Smooth muscle cell of the brain vasculature (primary cell): ENCODE measurements at places on chromosomes 11 and 22.

DNA sequence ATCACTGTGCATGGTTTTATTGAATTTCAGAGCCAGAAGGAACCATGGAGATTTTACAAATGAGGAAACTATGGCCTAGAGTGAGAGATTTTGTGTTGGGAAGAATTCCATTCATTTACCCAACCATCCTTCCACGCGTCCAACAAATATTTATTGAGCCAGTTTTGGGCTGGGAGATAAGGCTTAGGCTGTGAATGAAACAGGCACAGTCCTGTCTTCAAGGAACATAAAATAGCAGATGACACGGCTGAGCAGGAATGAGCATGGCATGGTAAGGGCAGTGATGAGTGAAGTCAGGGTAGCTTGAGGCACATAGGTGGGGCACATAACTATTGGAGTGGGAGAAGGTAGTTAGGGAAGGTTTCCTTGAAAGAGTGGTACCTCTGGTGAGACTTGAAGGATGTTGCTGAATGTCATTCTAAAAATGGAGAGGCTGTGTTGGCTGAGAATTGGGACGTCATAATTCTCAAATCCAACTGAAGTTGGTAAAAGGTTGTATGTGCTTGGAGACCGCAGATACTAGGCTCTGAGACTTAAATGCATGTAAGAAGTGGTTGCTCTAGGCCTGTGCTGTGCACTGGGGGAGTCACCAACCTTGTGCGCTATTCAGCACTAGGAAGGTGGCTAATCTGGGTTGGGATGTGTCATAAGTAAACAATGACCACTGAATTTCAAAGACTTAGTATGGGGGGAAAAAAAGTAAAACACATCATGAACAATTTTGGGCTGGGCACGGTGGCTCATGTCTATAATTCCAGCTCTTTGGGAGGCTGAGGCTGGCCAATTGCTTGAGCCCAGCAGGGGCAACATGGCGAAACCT lies 51.9 kb downstream of the TEAD1 start:
- DNase-seq: no peak

DNA sequence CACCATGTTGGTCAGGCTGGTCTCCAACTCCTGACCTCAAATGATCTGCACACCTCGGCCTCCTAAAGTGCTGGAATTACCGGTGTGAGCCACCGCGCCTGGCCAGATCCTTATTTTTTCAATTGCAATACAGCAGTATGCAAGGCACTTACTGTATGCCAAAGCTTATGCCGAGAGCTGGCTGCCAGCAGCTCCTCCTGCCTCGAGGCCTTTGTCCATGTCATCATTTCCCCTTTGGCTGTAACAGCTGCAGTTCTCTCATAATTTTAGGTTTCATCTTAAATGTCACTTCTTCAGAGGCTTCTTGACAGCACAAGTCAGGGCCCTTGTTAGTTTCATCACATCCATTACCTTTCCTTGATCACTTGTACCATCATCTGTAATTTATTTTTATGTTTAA lies 1.5 kb upstream of the SREBF2 start:
- no peak for DNase-seq

DNA sequence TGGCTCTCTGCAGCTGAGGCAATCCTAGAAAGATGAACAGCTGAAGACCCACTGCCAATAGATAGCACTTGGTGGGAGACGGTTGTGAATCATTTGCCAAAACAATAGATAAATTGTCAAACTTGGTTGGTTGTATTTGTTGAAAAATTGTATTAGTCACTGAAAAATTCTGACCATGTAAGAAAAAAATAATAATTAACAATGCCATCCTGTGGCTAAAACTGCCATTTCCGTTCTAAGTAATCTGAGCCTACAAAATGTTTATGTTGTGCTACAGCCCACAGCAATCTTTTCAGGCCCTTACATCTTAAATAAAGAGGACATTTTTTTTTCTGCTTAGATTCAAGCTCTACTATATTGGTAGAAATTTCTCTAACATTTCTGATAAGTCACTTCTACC lies 103.2 kb upstream of the ANO3 start:
- DNase-seq: no peak

- no peak for DNase-seq
These were observed 53.6 kb upstream of the GRK3 start for GRCh38 chr22:25510876-25511275.

DNA sequence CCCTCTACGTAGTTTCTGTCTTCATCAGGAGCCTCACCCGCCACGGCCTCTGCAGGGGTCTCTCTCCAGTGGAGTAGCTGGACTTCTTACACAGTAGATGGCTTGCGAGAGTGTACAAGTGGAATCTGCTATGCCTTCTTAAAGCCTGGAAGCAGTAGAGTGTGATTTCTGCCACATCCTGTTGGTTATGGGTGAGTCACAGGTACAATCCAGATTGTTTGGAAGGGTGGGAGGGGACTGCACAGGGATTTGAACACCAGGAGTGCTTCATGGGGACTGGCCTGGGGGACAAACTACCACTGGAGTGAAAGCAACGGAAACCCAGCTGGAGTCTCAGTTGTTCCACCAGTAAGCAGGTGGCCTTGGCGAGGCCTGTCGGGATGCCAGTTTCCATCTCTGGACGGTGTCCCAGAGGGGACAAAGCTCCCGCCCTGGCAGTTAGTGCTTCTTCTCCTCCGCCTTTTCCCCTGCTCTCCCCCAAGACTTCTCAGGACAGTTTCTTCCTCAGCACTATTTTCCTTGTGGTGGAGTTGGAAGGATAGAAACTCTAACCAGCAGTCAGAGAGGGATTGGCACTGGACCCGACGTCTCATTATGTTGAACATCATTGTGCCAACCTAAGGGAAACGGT lies 85.0 kb upstream of the RCN1 start:
- DNase-seq: no peak

- DNase-seq: no peak
These were observed 68.2 kb upstream of the CLTCL1 start for GRCh38 chr22:19359554-19360299.

- DNase-seq: no peak
These were observed 7.6 kb upstream of the PGA3 start for GRCh38 chr11:61195719-61196118.

GRCh38 chr22:22479999-22480532 lies 28.5 kb downstream of the ZNF280B start:
- DNase-seq: no peak

- peak; percentile 33 for DNase-seq
These were observed 47.1 kb upstream of the UCP3 start for GRCh38 chr11:74055938-74056337.

DNA sequence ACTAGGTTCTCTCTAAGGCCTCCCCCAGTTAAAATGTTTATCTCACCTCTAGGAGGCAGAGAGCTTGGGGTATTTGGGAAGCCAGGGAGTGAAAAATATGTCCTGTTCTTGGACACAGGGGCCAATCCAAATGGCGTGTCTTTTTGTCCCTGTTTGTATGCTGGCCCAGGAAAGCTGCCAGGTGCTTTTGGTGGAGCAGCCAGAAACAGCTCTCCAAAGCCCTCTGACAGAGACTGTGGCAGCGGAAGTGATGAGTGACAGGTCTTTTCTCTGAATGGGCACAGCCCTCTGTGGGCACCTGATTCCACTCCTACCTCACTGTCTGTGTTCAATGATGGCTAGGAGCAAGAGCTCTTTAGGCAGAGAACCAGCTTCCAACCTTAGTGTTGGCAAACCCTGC lies 106.4 kb upstream of the KIRREL3 start:
- no peak for DNase-seq

DNA sequence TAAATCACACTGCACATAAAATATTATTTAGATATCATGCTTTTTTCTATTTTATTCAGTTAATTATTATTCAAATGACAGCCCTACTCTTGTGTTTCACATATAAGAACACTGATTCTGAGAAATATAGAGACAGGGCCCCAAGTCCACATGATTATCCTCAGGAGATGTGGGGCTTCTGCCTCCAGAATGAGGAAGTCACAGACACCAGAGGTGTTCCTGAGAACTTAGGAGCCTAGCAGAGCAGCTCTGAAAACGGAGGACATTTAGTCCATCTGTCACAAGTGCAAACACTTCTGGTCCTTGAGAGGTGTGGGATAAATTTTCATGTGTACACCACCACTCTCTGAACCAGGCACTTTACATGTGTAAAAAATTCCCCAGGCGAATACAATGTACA lies 26.2 kb downstream of the TRIM66 start:
- no peak for DNase-seq

- DNase-seq: no peak
These were observed 200.3 kb downstream of the MYO18B start for GRCh38 chr22:25942115-25942855.

GRCh38 chr22:22974795-22975580 lies 87.4 kb downstream of the IGLL5 start:
- no peak for DNase-seq

DNA sequence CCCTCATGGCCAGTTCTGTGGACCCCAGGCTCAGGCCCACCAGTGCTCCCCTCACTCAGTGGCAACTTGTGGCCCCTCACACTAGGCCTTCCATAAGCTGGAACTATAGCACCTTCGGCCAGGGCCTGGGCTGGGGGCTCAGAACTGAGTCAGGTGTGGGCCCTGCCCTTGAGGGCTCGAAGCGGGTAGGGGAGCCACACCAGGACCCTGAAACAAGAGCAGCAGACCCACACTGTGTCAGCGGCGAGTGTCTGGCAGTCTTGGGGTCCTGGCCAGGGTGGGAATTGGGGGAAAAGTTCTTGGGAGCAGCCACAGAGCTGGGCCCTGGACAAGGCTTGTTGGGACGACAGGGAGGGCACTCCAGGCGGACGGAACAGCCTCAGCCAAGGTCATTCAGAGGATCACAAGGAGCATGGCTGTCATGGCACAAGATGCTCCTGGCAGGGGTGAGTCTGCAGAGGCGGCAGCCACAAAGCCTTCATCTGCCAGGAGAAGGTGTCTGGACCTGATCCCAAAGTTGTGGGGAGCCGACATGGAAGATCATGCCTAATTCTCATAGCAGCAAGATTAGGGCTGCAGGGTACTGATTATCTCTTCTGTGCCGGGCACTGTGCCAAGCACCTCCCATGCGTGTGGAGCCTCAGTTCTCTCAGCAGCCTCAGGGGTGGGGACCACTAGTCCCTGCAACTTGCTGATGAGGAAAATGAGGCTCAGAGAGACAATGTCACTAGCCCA lies 50.7 kb downstream of the SHISAL1 start:
- DNase-seq: no peak

DNA sequence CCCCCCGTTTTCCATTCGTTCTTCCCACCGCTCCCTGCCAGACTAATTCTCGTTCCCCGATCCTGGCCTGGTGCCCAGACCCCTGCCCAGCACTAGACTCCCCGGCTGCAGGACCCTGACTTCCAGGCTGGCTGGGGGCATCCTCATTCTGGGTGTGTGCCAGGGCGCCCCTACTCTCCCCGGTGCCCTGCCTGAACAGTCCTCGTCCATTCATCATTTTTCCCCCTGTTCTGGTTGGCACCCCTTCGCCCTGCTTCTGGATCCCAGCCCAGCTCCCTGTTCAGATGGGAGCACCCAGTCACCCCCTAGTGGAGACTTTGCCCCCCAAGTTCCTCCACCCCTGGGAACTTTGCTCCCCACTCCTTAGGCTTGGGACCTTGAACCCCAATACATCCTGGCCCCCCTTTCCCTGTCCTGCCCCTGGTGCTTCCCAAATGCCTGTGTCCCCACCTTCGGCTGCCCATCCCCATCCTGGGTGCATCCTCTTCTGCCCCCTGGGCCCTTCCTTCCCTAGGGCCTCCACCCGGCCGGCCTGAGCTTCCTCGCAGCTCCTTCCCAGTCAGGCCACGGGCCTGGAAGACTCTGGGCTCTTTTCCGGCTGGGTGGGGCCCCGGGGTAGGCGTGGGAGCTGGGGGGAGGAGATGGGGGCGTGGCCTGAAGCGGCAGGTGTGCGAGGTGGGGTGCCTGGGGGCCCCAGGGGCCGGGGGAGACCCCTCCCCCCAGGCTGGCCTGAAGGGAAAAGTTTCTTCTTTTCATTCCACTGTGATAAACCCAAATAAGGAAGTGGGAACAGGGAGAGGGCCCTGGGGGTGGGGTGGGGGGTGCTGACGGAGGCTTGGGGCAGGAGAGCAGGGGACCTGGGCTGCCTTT lies 908 bp downstream of the PLCB3 start:
- no peak for DNase-seq

- DNase-seq: peak; percentile 21
These were observed 171.8 kb downstream of the SOX6 start for GRCh38 chr11:16184588-16184987.

GRCh38 chr22:27129266-27129665 lies 471.9 kb downstream of the MIAT start:
- no peak for DNase-seq

DNA sequence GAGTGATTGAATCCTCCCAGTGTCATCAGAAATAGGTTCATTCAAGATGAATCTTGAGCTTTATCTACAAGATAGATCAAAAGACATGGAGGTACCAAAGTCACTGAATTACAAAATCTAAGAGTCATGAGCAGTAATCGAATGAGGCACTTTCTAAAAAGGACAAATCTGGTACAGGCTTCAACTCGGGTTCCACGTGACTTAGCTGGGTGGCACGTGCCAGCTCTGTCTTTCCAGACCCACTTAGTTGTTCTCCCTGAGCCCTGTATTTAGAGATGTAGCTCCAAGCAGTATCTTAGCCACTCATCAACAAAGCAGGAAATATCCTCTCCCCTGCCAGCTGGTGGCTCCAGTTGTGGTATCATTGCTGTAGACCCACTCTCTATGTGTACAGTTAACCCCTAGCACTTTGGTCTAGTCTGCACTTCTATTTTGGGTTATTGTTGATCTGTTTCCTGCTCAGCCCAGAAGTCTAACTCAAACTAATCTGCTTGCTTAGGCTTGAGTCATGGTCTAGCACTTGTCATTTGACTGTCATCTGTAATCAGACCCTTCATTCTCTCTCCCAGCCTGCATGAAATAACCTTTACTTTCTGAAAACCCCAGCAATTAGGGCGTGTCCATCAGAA lies 528.7 kb downstream of the ETS1 start:
- no peak for DNase-seq

GRCh38 chr11:61193596-61193995 lies 9.7 kb upstream of the PGA3 start:
- DNase-seq: no peak

GRCh38 chr11:92269841-92270240 lies 45.2 kb downstream of the FAT3 start:
- no peak for DNase-seq

DNA sequence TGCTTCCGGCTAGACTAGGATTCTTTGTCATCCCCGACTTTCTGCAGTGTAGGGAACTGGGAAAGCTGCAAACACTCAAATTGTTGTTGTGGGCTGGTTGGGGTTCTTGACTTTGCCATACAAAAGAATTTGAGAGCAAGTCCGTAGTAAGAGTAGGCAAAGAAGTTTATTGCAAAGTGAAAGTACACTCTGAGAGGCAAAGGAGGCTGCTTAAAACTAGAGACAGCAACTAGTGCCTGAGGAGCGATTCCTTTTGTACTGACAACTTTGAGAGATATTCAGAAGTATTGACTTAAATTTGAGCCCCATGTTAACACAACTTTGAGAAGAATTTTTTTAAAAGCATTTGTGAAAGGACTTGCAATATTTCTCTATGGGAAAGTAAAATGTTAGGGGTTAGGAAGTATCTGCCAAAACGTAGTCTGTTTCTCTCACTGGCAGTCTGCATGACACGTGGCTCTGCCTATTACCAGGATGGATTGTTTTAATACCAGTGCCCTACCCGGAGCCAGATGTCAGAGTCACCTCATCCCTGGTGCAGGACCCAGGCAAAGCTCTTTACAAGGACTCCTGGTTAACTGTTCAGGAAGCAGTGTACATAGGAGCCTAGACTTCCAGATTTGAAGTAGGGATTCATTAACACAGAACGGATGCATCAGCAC lies 85.0 kb upstream of the CLPB start:
- DNase-seq: no peak

GRCh38 chr11:8192016-8192895 lies 23.4 kb upstream of the RIC3 start:
- peak; percentile 29 for DNase-seq

- no peak for DNase-seq
These were observed 77.0 kb upstream of the SLC25A18 start for GRCh38 chr22:17486313-17486712.
